ENCODE measurements at places on chromosomes 5 and 9. TPM values are rescaled to one million over a fixed set of nuclear protein-coding genes. Genes with fewer than 3 reads are reported as not detected.

The SET gene
- total RNA-seq, result 104 TPM

The TBC1D2 gene
- 4.6 TPM for total RNA-seq

The TRIM36 gene
- total RNA-seq, result 2.0 TPM

The RASEF gene
- total RNA-seq, result not detected

The ANKRD18B gene
- total RNA-seq, result 0.11 TPM

The TEK gene
- 16.7 TPM for total RNA-seq

The GRM6 gene
- total RNA-seq, result not detected

The SHOC1 gene
- not detected for total RNA-seq

The PCDHGB1 gene
- total RNA-seq, result 3.3 TPM

The CCDC127 gene
- 7.1 TPM for total RNA-seq

The HTR4 gene
- 4.3 TPM for total RNA-seq

The SLC4A9 gene
- total RNA-seq, result not detected

The SLC34A3 gene
- not detected for total RNA-seq

The ADAMTS2 gene
- total RNA-seq, result 13.7 TPM

The KIF12 gene
- total RNA-seq, result not detected

The CLK4 gene
- total RNA-seq, result 9.6 TPM

The RLN1 gene
- not detected for total RNA-seq

The PCDHB7 gene
- total RNA-seq, result 1.4 TPM

The PRSS3 gene
- 3.5 TPM for total RNA-seq

All from right atrium auricular region (tissue), 2 donors.